ENCODE measurements at places on chromosomes 6 and 20.

DNA sequence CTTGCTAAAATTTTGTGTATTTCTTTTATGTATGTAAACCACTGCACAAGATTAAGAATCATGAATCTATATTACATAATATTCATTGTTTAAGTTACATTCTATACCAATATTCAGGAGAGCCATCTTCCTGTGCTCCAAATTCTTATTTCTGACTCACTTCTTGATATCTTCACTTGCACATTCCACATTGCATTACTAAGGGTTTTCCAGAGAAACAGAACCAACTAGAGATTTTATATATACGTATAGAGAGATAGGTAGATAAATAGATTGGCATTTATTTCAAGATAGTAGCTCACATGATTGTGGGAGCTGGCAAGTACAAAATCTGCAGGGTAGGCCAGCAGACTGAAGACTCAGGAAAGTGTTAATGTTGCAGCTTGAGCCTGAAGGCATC lies 222.2 kb upstream of the PRSS16 start:
- DNase-seq = no peak

GRCh38 chr6:28695715-28696114 lies 170.0 kb downstream of the GPX5 start:
- DNase-seq = no peak

- no peak for DNase-seq
Measured at GRCh38 chr6:44021589-44022295, 105.5 kb downstream of the MRPL14 start.

DNA sequence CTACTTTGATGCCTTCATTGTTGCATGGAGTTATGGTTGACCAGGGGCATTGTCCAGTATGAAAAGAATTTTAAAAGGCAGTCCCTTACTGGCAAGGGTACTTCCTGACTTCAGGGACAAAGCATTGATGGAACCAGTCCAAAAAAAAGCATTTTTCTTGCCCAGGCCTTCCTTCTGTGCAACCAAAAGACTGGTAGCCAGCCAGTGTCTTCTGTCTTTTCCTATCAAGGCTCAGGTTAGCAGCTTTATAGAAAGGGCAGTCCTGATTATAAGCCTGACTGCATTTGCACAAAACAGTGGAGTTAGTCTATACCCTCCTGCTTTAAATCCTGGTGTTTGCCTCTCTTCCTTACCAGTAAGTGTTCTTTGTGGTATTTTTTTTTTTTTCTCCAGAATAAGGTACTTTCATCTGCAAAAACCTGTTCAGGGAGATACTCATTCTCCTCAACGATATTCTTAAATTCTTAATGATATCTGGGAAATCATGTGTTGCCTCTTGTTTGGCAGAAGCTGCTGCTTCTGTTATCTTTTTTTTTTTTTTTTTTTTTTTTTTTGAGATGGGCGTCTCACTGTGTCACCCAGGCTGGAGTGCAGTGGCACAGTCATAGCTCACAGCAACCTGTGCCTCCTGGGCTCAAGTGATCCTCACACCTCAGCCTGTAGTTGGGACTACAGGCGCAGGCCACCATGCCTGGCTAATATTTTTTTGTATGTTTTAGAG lies 33.9 kb downstream of the SCAF8 start:
- DNase-seq = no peak

DNA sequence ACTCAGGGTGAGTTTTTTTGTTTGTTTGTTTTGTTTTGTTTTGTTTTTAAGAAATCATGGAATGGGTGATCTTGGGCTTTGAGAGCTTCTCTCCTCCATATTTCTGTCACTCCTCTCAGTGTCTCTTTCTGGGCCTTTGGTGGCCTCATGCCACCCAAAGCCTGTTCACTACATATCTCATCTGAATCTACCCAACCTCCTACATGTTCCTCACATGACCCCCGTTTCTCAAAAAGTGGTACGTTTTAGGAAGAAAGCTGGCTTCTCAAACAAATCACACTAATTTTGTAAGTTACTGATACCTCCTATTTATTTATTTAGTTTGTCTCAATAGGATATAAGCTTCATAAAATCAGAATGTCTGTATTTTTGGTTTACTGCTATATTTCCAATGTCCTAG lies 80.0 kb downstream of the SESN1 start:
- DNase-seq = no peak

- DNase-seq = no peak
Measured at GRCh38 chr6:41247882-41248705, 19.9 kb downstream of the TREML4 start.

- peak; percentile 77 for DNase-seq
Measured at GRCh38 chr6:7617801-7618764, 28.1 kb downstream of the SNRNP48 start.

DNA sequence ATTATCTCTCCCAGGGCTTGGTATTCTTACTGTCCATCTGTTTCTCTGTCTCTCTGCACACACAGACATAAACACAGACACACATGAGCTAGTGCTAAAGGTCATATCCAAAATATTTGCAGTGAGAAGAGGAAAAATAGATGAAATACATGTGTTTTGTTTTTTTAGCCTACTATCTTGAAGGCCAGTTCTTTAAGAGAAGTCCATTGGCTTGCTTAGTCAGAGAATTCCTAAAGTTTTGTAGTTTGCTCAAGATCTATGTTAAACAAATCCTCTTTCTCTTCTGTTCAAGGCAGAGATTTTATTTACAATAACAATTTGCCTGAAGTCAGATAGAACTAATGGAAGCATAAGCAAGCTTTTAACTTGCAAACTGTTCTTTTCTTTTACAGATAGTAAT lies 120.0 kb upstream of the AKIRIN2 start:
- no peak for DNase-seq

- peak; percentile 1 for DNase-seq
Measured at GRCh38 chr6:79777713-79778579, 146.8 kb downstream of the SH3BGRL2 start.

DNA sequence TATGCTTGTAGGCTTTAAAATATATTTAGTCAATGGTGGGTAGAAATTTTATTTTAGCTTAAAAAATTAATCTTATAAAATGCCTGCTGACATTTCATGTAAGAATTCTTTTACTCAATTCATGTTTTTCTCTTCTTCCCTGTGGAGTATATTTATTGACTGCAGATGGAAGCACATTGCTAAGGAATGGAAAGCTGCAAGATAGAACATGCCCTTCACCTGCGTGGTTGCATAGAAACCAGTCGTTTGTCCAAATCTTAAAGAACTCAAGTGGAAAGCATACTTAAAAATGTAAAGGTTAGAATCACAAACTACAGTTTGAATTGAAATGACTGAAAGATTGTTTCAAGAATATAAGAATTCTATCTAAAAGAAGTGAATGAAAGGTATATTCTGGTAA lies 30.7 kb downstream of the C6orf163 start:
- no peak for DNase-seq

DNA sequence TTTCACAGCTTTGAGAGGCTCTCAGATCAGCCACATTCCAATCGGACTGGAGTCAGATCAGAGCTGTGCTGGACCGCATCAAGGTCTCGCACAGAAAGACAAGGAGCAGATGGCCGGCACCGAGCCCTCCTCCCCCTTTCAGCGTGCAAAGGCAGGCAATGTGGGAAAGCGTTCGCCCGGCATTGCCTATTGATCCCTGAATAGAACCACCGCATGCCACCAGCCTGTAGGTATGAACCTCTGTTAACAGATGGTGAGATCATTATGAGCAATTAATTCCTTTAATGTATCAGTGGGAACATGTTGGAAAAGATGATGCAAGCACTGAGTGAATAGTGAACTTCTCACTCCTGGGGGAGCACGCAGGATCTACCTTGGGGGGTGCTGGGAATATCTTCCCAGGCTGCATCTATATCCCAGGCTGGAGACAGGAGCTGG lies 117.5 kb upstream of the ID4 start:
- DNase-seq = no peak

DNA sequence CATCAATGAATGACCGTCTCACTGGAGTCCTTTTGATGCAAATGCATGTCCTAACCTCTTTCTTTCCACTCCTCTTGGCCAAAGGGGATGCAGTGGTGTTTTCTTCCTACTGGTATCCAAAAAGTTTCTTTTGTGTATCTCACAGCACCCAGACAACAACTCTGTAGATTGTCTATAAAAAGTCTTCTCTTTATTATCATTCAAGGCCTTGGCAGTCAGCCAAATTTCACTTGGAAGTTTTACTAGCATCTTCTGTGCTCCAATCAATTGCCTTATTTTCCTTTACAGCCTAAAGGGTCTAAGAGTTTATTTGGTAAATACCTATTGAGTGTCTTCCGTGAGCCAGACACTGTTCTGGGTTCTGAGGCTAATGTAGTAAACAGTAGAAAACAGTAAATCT lies 150.2 kb upstream of the RNF217 start:
- DNase-seq = no peak

DNA sequence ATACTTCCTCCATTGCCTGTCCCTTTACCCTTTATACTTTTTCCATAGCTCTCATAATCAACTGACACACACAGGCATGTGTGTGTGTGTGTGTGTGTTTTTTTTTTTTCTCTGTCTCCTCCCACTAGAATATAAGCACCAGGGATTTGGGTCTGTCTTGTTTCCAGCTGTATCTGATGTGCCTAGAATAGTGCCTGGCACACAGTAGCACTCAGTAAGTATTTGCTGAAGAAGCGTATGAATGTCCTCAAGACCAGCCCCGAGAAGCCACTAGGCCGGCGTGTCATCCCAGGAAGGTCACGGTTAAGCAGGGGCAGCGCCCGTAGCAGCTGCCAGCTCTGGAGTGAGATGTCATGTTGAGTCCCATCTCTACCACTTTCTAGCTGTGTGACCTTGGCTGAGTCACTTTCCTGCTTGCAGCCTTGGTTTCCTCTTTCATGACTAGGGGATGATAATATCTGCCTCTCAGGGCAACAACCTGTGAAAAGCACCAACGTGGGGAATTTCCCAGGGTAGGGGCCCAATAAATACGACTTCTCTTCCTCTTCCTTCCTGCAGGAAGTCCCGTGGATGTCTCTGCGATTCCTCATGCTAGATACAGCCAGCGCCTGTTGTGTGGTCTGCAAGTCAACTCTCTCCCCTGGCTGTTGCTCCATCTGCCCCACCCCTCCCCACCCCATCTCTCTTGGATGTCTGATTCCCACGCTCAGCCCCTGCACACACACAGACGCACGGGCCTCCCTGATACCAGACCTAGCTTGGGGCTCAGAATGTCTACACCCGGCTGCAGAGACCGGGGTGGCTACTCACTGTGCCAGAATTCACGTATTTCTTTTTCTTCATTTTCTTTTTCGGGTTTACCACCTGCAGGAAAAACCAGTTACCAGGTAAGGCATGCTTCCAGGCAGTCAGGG lies 58.1 kb downstream of the RAB44 start:
- no peak for DNase-seq

DNA sequence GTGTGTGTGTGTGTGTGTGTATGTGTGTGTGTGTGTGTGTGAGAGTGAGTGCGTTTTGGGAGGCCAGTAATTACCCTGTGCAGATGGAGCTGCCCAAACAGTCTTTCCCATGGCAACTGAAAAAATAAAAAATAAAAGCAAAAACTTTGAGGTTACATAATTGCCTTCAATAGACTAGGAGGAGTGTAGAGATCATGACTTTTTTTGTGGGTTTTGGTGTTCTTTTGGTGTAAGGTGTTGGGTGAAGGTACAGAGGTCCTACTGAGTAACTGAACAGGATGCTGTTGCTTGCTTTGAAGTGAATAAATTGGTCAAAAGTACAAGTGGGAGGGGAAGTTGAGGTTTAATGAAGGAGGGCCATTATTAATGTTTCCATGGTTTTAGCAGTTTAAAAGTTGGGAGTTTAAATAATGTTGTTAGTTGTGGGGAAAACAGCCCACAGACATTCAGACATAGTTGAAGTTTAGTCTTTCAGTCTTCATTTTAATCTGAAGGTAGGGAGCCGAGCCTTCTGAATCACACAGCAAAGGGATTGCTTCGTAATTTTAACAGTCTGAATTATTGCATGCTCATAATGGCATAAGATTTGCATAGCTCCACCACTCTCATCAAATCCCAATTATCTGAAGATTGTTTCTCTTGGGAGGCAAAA lies 251.4 kb downstream of the PRL start:
- DNase-seq = no peak

DNA sequence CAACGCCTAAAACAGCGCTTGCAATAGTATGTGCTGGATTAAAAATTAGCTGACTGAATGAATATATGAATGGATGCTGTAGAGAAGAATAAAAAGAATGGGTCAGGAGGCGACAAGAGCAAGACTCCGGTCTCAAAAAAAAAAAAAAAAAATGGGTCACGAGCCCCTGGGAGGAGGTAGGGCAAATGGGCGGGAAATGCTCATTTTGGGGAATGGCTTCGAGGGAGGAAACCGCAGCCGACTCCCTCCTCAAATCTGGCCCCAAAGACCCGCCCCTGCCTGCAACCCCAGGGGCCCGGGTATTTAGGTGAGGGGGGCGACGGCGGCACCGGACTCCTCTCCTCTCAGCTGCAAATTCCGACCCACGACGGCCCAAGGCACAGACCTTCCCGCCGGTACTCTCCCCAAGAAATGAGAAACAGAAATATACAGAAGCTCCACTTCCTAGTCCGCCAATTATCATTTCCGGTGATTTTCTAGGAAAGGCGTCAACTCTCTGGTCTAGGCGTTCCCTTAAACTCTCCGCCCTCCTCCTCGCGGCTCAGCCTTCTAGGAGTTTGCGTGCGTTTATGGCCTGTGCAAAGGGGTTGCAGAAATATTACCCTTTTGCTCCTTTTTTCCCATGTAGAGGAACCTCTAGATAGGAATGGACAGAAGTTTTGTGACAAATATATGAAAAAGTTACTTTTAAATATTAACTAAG lies at the start of gene ZNF311:
Gene ZNF311, minus strand, starts transcription at position 133 of the 703 bp plus-strand sequence. CDS start 1,361 bp downstream, outside the sequence.
- no peak for DNase-seq

DNA sequence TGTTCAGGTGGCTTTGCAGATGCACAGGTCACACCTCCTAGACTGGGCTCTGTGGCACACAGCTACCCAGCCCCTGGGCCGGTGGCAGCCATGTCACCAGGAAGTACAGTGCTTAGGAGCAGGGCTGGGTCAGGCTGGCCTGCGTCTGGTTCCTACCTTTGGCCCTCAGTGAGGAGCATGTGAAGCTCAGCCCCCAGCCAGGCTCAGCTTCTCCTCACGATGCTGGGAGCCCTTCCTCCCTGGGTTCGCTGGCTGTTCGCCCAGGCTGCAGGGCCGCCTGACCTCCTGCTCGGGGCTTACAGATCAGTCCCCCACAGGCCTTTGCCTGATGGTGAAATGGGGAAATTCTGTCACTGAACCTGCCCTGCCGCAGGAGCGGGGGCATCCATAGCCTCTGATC lies 23.1 kb downstream of the SPATA2 start:
- DNase-seq = no peak
